Hippocampal formation (tissue), 2 donors: ENCODE measurements at places on chromosomes 12 and 14.

GRCh38 chr14:29102996-29103395 is 336.4 kb downstream of the FOXG1 start:
- no peak for DNase-seq

- no peak for DNase-seq
These were observed 870.3 kb upstream of the SEL1L start for GRCh38 chr14:82403987-82404386.

GRCh38 chr14:100825713-100826331 is at the start of gene MEG3:
TSS of gene MEG3 (plus strand) at chr14:100826118.
- no peak for DNase-seq

DNA sequence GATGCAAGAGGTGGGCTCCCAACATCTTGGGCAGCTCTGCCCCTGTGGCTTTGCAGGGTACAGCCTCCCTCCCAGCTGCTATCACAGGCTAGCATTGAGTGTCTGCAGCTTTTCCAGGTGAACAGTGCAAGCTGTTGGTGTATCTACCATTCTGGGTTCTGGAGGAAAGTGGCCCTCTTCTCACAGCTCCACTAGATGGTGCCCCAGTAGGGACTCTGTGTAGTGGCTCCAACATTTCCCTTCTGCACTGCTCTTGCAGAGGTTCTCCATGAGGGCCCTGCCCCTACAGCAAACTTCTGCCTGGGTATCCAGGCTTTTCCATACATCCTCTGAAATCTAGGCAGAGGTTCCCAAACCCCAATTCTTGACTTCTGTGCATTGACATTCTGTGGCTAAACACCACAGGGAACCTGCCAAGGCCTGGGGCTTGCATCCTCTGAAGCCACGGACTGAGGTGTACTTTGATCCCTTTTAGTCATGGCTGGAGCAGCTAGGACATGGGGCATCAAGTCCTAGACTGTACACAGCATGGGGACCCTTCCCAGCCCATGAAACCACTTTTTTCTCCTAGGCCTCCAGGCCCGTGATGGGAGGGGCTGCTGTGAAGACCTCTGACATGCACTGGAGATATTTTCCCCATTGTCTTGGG is 24.0 kb upstream of the SLC38A1 start:
- no peak for DNase-seq

DNA sequence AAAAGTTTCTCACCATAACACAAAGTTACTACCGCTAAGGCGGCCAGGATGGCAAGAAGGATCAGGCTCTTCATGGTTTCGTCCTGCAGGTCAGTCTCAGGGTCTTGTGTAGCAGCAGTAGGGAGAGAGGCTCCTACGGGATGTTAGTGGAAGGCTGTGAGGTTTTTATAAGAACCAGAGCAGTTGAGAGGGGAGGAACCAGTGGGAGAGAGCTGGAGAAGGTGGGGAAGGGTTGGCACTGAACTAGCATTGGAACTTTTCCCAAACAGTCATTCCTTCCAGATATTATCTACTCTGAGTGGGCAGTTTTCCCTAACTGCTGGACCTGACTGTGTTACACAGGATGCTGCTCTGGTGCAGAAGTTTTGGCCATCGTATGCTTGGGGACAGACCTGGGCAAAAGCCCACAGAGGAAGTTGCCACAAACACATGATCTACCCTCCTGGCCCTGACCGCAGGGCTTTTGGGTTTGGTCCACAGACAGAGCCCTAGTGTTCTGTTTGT is at the start of gene MGP:
MGP (minus strand) TSS at position 137 of the 504 bp plus-strand sequence; CDS start at position 74, 63 bp downstream.
- no peak for DNase-seq

DNA sequence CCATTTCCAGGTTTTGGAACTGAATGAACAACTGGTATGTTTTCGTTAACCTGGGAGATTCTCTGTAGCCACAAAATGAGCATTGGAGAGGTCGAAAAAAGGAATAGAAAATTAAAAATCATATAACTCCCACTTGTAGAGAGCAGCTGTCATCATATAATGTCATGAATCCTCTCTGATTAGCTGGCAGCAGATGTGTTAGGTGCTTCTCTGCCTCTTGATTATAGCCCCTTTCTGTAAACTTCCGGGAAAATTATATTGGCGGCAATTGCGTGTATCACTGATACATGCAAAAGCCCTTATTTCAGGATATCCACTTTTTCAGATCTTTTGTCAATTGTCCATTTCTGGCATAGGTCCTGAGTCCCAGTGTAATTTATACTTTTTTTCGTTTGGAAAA is 31.7 kb downstream of the FGD4 start:
- DNase-seq, result no peak

DNA sequence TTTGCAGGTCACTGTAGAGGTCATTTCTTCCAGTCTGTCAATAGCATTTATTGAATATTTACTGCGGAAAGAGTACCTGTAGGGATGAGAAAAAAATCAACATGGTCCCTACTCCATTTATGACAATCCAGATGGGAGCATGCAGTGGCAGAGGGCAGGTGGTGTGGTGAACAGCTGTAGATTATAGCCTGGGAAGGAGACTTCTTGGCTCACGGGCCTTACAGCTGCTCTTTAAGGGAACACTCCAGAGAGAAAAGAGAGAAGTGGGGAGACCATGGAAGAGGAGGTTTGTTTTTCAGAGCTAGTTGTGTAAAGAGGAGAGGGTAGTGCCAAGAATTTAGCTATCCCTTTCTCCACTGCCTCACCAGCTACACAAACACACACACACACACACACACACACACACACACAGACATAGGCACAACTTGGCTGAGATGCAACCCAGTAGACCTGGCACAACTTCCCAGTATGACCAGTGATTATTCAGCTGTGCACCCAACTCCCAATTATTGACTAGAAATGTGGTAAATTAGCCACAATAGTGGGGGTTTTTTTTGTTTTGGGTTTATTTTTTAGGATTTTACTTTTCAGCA is 41.0 kb downstream of the GPHB5 start:
- no peak for DNase-seq

DNA sequence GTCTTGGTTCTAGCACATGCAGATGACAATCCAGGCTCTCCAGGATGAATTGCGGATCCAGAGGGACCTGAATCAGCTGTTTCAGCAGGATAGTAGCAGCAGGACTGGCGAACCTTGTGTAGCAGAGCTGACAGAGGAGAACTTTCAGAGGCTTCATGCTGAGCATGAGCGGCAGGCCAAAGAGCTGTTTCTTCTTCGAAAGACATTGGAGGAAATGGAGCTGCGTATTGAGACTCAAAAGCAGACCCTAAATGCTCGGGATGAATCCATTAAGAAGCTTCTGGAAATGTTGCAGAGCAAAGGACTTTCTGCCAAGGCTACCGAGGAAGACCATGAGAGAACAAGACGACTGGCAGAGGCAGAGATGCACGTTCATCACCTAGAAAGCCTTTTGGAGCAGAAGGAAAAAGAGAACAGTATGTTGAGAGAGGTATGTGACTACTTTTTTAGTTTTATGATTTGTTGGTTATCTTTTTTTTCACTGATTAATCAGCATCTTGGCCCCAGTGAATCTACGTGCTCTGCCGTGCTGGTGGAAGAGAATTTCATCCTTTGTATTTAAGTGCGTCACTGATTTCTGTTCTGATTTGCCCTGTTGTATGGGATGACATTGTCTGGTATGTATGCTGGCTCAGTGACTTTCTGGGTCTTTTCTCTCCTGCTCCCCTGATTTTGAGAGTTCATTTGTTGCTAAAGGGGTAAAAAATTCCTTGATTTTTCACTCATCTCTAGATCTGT is 92.3 kb downstream of the ERC1 start:
- DNase-seq, result peak; percentile 25

DNA sequence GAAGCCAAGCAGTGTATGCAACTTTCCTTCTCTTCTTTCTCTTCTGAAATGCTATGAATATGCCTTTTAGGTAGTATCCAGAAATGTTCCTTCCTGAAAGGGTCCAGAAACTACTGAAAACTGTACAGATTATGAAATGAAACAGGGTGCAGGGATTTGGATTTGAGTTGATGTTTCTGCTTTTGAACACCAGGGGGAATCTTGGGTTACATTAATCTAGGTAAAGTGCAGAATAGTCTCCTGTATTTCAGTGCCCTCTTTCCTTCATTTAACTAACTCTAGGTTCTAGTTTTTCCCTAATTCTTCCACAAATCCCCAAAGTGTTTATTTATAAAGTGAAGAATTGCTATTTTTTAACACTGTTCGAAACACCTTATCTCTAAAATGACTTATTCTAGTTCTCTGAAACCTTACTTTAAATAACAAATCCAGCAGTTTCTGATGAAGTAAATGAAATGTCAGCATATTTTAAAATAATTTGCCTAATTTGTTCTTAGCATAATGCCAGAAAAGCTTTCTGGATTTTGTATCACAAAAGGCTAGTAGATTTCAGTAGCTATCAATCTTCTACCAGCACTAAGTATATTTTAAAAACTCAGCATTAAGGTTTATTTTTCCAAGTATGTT is 111.9 kb downstream of the LRRK2 start:
- peak; percentile 5 for DNase-seq

- DNase-seq, result no peak
These were observed 886.2 kb downstream of the DIO2 start for GRCh38 chr14:79325071-79325470.

DNA sequence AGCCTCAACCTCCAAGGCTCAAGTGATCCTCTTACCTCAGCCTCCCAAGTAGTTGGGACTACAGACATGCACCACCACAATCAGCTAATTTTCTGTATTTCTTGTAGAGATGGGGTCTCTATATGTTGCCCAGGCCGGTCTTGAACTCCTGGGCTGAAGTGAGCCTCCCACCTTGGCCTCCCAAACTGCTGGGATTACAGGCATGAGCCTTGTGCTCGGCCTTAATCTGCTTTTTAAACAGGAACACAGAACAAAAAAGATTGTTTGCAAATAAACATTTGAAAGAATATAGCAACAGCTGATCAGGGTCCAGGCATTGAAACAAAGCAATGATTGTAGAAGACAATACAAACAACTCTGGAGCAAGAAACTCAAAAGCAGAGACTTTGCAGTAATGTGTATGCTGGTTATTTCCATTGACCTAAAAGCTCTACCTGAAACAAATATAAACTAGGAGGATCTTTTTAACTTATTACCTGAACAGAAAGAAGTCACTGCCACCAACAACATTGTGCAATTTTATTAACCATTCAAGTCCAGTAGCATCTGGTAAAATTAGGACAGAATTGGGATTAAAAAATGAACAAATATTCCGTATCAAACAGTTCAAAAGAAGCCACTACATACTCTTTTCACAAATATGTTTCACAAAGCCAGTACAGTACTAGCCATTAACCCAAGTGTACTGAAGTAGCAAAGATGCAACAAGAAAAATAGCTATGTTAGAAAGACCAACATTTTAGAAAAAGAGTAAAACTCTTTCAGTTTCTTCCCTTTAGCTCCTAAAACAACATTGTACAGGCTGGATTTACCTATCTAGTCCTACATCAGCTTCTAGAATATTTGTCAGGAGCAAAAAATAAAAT is 14.2 kb downstream of the AMN1 start:
- no peak for DNase-seq

GRCh38 chr12:92973614-92974013 is 44.5 kb upstream of the EEA1 start:
- DNase-seq, result no peak

GRCh38 chr12:123293178-123293760 is 21.6 kb upstream of the CDK2AP1 start:
- DNase-seq, result no peak

DNA sequence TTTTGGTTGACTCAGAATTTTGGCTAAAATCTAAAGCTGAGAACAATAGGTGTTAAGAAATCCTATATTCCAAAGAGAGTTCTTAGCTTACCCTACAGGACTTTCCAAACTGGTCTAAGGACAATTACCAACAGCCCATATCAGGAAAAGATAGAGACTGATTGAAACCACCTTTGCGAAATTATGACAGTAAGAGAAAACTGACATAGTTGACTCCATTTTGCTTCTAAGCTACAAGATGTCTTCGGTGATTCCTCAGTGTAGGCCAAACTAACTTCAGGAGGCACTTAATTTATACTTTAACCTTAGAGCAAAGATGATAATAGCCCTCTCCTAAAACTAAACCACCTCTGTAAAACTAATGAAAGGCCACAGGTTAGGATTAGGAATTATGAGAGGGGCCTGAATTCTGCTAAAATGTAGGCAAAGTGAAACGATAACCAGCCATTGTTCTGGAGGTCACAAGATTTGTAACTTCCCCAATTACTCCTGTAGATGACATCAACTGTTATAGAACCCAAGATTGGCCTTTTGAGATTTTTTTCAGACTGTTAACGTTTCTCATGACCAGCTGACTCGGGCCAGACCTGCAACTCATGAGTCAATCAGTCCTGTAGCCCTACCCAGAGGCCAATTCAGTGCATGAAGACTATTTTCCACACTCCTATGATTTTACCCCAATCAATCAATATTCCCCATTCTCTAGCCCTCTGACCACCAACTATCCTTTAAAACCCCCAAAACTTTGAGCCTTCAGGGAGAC is 43.0 kb downstream of the KLRG1 start:
- DNase-seq, result no peak

DNA sequence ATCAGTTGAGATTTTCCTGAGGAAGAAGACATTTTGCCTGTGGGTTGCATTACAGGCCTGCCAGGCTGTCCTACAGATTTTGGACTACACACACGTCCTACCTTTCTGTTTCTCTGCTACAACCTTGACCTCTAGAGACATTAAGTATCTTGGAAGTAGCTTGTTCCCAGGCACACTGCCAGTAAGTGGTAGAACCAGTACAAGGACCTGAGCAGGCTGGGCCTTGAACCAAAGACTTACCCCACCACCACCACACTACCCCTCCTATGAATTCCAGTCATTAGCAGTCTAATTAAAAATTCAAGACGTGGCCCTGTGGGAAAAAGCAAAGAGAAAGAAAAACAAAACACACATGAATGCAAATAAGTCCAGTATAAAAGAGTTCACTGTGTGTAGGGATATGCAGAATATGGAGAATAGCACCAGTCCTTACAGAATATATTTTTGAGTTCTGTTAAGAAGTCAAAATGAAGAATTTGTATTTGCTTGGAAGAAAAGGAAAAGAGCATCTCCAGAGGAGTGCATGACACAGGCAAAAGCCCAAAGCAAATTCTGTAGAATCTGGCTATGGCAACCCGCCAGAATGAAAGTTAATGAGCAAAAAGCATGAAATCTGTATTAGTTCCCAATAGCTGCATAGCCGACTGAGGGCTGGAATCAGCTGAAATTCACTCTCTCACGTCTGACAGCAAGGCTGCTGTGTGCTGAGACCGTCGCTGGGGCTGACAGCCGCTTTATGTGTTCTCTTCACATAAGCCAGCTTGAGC is 74.3 kb upstream of the ST8SIA1 start:
- DNase-seq, result no peak

GRCh38 chr12:112321245-112321644 is 61.0 kb downstream of the HECTD4 start:
- no peak for DNase-seq

DNA sequence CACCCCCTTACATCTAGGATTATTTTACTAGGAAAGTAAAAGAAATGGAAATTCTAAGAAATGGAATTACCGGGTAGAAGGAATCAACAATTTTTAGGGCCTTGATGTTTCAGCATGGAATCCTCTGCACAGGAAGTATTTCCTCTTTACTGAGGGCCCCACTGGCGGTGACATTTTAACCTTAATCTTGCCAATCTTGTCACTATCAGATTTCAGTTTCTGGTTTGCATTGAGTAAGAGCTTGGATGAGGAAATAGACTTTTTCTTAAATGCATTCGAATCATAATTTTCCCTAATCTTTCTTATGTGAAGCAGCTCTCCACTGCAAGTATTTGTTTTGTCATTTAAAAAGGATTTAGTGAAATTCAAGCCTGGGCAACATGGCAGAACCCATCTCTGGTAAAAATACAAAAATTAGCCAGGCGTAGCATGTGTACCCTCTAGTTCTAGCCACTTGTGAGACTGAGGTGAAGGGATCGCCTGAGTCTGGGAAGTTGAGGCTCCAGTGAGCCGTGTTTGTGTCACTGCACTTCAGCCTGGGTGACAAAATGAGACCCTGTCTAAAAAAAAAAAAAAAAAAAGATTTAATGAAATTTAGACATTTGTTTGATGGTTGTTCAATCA is 40.7 kb downstream of the TPCN1 start:
- DNase-seq, result no peak
